ENCODE measurements at places on chromosomes 11 and 22. TPM values are rescaled to one million over a fixed set of nuclear protein-coding genes. Genes with fewer than 3 reads are reported as not detected.

GRCh38 chr22:25122136-25122764 lies 77.4 kb upstream of the CRYBB3 start:
- DNase-seq: no peak

GRCh38 chr11:76237914-76238313 lies 31.6 kb upstream of the WNT11 start:
- no peak for DNase-seq

GRCh38 chr11:11975201-11976092 lies 33.0 kb downstream of the DKK3 start:
- no peak for DNase-seq

Gene OR56A1
- total RNA-seq: not detected

- DNase-seq: no peak
Observed at GRCh38 chr11:12053606-12054361, 45.4 kb upstream of the DKK3 start.

DNA sequence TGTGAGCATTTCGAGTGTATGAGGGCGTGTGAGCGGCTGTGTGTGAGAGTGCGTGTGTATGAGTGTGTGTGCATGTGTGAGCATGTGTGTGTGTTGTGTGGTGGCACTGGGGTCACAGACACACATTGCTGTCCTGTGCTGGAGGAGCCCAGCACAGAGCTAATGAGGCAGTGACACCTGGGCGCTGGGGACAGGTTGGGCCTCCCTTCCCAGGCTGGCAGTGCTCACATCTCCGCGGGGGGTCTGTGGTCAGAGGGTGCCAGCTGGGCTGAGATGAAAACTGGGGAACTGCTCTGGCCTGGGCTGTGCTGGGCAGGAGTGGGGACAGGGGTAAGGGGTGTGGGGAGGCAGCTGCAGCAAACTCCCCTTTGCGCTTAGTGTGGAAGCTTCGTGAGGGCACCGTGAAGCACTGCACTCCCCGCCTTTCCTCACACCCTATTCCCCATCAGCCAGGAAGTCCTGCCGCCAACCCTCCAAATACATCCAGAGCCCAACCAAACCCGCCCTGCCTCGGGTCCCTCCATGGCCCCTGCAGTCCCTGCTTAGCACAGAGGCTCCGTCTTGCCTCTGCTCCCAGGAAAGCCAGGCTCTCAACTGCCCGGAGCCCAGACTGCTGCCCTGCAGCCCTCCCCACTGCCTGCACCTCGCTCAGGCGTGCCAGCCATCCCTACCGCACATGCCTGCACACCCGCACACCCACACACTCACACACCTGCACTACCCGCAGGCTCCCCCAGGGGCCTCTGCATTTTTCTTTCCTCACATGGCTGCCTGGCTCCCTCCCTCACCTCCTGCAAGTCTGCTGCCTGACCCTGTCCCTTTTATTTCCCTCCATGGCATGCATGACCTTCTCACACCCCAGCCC lies 62.0 kb upstream of the THY1 start:
- DNase-seq: peak; percentile 19

DNA sequence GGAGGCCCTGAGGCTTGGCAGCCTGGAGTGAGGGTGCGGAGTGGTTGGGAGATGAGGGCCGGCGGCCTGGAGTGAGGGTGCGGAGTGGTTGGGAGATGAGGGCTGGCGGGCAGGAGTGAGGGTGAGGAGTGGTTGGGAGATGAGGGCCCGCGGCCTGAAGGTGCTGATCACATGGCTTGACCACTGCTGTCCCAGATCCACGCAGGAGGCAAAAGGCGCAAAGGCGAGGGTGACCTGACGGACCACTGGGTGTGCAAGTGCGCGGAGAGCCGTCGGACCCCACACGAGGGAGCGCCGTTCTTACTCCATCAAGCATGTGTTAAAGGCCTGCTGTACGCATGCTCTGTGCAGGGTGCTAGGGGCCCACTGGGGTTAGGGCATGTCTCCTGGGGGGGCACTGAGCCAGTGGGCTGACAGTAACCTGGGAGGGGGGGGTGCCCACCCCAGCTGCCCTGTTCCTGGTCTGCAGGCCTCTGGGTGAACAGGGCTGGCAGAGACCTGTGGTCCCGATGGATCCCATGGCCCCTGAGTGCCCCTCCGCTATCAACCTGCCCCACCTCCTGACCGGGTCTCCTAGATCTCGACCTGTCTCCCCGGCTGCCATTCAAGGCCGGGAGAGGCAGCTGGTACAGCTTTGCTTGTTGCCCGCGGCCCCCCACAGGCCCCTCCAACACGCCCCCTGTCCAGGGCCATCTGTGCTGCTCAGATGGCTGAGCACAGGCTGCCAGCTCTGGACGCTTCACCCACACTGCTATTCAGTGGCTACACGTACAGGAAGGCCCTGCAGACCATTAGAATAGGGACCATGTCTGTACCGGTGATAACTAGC lies 21.1 kb downstream of the MRGPRD start:
- no peak for DNase-seq

GRCh38 chr11:113193016-113193415 lies 121.4 kb upstream of the TTC12 start:
- no peak for DNase-seq

GRCh38 chr11:121070951-121071845 lies 29.8 kb upstream of the TECTA start:
- no peak for DNase-seq

GRCh38 chr22:47784367-47784983 lies 1022.0 kb downstream of the TBC1D22A start:
- no peak for DNase-seq

DNA sequence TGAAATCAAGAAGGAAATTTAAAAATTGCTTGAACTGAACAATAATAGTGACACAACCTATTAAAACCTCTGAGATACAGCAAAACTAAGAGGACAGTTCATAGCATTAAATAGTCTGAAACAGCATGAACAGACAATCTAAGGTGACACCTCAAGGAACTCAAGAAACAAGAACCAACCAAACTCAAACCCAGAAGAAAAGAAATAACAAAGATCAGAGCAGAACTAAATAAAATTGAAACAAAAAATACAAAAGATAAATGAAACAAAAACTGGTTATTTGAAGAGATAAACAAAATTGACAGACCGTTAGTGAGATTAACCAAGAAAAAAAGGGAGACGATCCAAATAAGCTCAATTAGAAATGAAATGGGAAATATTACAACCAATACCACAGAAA lies 122.8 kb upstream of the TOP3B start:
- DNase-seq: no peak

- DNase-seq: no peak
Observed at GRCh38 chr11:13137844-13138301, 128.8 kb downstream of the RASSF10 start.

- DNase-seq: peak; percentile 86
Observed at GRCh38 chr11:12235947-12236743, 125.8 kb downstream of the MICAL2 start.

DNA sequence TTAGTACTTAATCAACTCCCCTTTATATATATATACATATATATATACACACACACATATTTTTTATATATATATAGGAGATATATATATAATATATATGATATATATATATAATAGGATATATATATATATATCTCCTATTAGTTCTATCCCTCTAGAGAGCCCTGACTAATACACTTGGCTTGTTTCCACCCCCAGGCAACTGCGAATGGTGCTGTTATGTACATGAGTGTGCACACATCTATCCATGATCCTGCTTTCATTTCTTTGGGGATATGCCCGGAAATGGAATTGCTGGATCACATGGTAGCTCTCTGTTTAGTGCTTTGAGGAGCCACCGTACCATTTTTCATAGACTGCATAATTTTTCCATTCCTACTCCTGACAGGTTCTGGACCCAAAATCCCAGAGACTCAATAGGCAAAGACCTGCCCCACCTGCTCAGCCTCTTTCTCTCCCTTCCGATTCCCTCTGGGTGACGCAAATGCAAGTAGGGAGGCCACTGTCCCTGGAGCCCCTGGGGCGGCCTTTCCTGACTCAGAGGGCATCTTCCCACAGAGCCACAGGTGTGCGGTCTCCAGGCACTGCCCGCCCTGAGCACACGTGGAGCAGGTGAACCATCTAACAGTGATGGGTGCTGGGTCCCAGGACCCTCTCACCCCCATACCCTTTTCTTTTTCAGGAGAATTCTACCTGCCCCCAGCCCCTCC lies 12.0 kb downstream of the FGF3 start:
- DNase-seq: no peak

- DNase-seq: no peak
Observed at GRCh38 chr11:65745049-65745448, 24.5 kb upstream of the RNASEH2C start.

Gene MPZL3
- 51.7 TPM for total RNA-seq

Gene OR51B5
- total RNA-seq: not detected

DNA sequence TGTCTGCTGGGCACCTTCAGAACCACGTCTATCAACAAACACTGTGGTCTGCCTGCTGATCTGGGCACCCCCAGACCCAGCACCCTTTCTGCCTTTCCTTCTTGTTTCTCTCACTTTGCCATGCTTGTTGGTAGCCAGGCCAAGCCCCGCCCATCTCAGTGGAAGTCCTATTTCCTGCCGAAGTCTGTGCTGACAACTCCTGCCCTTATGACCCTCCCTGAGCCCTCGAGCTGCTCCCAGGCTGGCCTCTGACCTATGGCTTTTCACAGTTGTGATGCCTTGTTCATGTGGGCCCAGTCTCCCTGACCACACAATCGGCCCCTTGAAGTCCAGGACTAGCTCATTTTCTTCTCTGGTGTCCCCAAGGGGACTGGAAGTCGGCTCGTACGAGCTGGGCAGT lies 132.1 kb downstream of the DSCAML1 start:
- no peak for DNase-seq

Gene ASCL3
- not detected for total RNA-seq

DNA sequence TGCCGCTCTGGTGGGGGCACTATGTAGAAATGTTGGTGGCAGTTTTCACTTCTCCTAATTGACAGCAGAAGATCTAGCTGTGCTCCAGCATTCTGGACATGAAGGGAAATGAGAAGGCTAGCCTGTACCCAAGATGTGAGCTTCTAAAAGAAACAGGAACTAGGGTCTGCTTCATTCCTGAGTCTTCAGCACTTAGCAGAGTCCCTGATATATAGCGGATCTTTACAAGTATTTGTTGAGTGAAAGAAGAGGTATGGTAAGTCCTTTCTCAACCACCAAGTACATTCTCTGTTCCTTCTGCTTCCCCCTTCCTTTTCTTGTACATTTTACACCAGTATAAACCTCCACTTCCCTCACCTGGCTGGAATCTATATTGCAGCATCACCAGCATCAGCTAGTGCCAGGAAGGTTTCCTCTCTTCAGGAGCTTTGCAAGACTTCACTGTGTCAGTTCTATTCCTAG lies 408.3 kb upstream of the CADM1 start:
- no peak for DNase-seq

Gene SLC7A4
- not detected for total RNA-seq

GRCh38 chr11:85531191-85531897 lies 95.8 kb downstream of the DLG2 start:
- DNase-seq: no peak

GRCh38 chr11:64658265-64658664 lies 64.7 kb downstream of the NRXN2 start:
- no peak for DNase-seq

Gene CALCA
- not detected for total RNA-seq

DNA sequence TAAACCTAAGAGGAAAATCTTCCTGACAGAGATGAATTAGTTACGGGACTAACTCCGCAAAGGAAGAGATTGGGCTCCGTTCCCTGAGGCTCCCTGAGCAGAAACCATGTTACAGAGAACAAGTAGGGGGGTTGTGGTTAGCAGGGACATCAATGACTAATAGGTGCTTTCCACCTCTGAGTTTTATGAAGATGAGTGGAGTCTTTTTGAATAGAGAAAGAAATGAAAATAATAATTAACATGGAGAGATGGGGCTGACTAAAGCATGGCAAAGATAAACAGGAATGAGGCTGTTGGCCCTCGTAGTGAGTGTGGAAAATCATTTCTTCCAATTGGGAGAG lies 47.5 kb upstream of the PICALM start:
- peak; percentile 62 for DNase-seq

DNA sequence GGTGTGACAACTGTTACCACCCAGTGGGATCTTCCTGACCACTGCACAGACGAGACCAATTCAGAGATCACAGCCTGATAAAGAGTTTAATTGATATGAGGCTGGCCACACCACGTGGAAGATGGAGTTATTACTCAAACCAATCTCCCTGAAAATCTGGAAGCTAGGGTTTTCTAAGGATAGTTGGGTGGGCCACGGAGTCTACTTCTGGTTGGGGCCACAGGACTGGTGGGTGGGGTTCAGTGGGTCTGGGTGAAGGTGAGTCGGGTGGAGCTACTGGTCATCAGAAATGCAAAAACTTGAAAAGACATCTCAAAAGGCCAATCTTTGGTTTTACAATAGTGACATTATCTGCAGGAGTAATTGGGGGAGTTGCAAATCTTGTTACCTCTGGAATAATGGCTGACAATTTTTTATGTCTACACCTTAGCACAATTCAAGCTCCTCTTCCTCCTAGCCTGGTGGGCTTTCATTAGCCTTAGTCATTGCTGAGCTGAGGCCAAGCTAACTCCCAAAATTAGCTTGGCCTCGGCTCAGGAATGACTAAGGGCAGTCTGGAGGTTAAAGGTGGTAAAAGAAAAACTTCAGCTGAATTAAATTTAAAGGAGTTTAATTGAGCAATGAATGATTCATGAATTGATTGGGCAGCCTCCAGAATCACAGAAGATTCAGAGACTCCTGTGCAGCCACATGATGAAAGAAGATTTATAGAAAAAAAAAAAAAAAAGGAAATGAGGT lies 13.1 kb downstream of the C11orf96 start:
- no peak for DNase-seq

GRCh38 chr22:48838846-48839730 lies 988.6 kb downstream of the BRD1 start:
- no peak for DNase-seq

DNA sequence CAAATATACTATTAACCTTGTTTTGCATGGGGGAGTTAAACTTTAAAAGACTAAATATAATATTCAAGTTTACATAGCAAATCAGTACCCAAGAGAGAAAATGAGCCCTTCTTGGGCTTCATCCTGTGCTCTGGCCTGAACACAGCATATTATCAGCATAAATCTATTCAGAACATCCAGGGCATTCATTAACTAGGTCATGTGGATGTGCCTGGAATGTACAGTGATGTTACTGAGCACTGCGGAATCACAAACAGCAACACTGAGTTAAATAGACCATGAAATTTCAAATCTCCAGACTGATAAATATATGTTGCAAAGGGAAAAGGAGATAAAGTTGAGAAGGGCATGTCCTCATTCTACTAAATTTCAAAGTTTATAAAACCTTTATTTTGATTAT lies 426.4 kb downstream of the AASDHPPT start:
- DNase-seq: no peak

DNA sequence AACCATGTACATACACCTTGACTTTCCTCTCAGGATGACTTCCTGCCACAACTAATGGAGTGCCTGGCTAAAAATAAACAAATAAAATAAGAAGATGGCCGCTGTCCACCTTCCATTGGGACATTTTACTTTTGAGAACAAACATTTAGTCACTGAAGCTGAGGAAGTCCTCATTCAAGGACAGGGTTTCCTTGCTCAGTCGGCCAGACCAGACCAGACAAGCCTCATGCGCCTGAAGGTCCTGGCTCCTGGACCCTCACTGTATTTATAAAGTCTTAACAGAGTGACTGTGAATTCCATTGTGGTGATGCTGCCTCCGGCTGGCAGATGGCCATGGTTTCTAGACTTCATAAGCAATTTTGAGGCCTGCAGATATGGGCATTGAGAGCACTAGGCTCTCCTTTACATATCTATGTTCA lies 114.5 kb downstream of the MAML2 start:
- no peak for DNase-seq

- DNase-seq: peak; percentile 31
Observed at GRCh38 chr22:38724926-38725571, 19.3 kb downstream of the GTPBP1 start.

Measured in activated CD8-positive, alpha-beta T cell treated with anti-CD3 and anti-CD28 coated beads for 36 hours (primary cell).